ENCODE measurements at places on chromosomes 3 and 15. TPM values are rescaled to one million over a fixed set of nuclear protein-coding genes. Genes with fewer than 3 reads are reported as not detected.

GRCh38 chr3:155995525-155996370, 124.6 kb upstream of the KCNAB1 start:
- H3K27me3 ChIP-seq, result peaks cover 2% of the 10 kb centered on the region
- DNase-seq, result no peak
- H3K4me1 ChIP-seq, result no peaks in the 10 kb centered on the region
- no peaks in the 10 kb centered on the region for H3K36me3 ChIP-seq
- no peak overlapping the region for H3K4me3 ChIP-seq

- no peak overlapping the region for H3K4me3 ChIP-seq
- no peak overlapping the region for H3K27ac ChIP-seq
- peaks cover 5% of the 10 kb centered on the region for H3K27me3 ChIP-seq
- no peak for DNase-seq
- H3K36me3 ChIP-seq, result no peaks in the 10 kb centered on the region
Observed at GRCh38 chr15:71746719-71747118, 63.6 kb upstream of the NR2E3 start.

- H3K27me3 ChIP-seq, result no peaks in the 10 kb centered on the region
- H3K4me1 ChIP-seq, result peaks cover 3% of the 10 kb centered on the region
- no peak for DNase-seq
Observed at GRCh38 chr3:121855555-121855954, 20.5 kb downstream of the EAF2 start.

DNA sequence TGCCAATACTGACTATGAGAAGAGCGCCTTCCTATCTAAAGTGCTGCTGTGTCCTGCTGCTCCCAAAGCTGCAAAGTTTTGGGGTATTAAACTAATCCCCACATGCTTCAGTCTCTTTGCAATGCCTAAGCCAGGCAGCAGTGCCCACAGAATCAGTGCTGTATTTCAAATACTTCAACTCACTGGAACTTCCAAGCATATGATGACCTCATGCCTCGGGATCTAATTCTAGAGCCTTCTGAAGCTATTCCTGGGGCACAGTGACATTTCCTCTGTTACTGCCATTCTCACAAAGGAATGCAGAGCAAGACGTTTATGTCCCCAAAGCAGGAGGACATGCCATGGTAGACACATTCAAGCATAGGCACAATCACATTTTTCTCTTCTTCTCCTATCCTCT, 78.5 kb downstream of the CD200 start:
- no peak overlapping the region for H3K4me3 ChIP-seq
- H3K27me3 ChIP-seq, result peaks cover 6% of the 10 kb centered on the region
- DNase-seq, result no peak
- no peak overlapping the region for H3K27ac ChIP-seq
- H3K4me1 ChIP-seq, result peaks cover 29% of the 10 kb centered on the region

DNA sequence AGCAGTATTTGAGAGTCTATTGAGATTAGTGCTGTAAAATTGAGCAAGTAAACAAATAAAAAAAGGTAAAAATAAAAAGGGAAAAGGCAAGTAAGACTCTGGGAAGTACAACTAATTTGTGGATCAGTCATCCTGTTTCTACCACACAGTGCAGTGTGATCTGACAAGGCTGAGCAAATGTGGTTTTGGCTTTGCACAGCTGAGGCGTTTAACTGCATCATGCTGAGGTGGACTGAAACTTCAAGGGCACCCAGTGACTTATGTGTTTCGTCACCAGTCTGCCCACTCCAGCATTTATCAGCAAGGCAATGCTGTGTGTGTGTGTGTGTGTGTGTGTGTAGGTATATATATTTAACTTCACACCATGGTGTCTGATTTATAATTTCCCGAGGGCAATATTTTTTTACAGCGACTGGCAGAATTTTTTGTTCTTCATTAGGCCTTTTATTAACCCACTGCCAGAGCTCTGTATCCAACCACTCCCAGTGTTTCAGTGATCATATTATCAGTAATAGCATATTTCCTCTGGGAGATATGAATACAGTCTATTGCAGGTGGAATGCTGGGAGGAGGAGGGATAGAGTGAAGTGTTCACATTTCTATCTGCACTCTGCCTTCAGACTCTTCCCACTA, 131.5 kb upstream of the SATB1 start:
- no peak overlapping the region for H3K4me3 ChIP-seq
- H3K4me1 ChIP-seq, result peaks cover 60% of the 10 kb centered on the region
- DNase-seq, result peak; percentile 65
- H3K27ac ChIP-seq, result peak overlapping the region; percentile 98
- H3K36me3 ChIP-seq, result peaks cover 22% of the 10 kb centered on the region

The MAP1A gene
- 1.9 TPM for total RNA-seq

DNA sequence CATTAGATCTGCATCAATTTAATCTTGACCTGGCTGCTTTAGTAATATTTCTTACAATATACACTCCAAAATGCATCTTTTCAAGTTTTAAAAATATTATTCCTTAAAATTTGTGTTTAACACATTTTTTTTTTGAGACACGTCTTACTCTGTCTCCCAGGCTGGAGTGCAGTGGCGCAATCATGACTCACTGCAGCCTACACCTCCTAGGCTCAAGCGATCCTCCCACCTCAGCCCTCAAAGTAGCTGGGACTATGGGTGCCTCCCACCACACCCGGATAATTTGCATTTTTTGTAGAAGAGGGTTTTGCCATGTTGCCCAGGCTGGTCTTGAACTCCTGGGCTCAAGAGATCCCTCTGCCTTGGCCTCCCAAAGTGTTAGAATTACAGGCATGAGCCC, 73.6 kb downstream of the ETV5 start:
- H3K27me3 ChIP-seq, result peaks cover 15% of the 10 kb centered on the region
- H3K4me1 ChIP-seq, result no peaks in the 10 kb centered on the region
- no peak overlapping the region for H3K27ac ChIP-seq
- H3K36me3 ChIP-seq, result no peaks in the 10 kb centered on the region
- DNase-seq, result no peak
- no peak overlapping the region for H3K4me3 ChIP-seq

GRCh38 chr3:71260782-71261181, 322.7 kb downstream of the FOXP1 start:
- no peak overlapping the region for H3K4me3 ChIP-seq
- H3K27me3 ChIP-seq, result no peaks in the 10 kb centered on the region
- DNase-seq, result no peak
- H3K27ac ChIP-seq, result no peak overlapping the region
- H3K4me1 ChIP-seq, result peaks cover 44% of the 10 kb centered on the region

DNA sequence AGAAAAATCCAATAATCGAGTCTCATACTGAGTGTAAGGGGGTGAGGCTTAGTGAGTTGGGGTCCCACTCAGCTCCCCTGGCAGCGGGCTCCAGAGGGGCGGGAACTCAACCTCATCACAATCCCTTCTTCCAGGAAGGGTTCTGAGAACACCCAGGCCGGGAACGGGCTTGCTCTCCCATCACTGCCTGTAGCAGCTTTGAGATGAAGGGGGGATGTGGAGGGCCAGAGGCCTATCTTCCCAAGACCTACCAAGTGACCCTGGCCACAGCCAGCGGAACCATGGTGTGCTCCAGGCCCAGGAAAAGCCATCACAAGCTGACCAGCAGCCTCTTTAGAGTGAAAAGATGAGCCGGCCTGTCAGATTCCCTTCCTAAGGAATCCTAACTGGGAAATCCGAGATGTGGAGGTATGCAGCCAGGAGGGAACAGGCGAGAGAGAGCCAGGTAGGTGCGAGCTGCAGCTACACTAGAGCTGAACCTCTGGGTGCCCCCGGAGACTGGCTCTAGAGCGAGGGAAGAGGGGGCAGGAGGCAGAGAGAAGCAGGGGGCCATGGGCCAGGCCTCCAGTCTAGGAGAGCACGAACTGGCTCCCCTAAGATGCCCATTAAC, 18.5 kb downstream of the GRAMD2A start:
- H3K4me3 ChIP-seq, result no peak overlapping the region
- H3K27me3 ChIP-seq, result peaks cover 28% of the 10 kb centered on the region
- H3K27ac ChIP-seq, result no peak overlapping the region
- no peak for DNase-seq
- H3K36me3 ChIP-seq, result no peaks in the 10 kb centered on the region
- H3K4me1 ChIP-seq, result no peaks in the 10 kb centered on the region

GRCh38 chr3:31079689-31080088, 185.2 kb upstream of the GADL1 start:
- peaks cover 12% of the 10 kb centered on the region for H3K27me3 ChIP-seq
- H3K27ac ChIP-seq, result no peak overlapping the region
- H3K4me3 ChIP-seq, result no peak overlapping the region

The SH3GL3 gene
- not detected for total RNA-seq

The TRIP4 gene
- total RNA-seq, result 17.9 TPM

DNA sequence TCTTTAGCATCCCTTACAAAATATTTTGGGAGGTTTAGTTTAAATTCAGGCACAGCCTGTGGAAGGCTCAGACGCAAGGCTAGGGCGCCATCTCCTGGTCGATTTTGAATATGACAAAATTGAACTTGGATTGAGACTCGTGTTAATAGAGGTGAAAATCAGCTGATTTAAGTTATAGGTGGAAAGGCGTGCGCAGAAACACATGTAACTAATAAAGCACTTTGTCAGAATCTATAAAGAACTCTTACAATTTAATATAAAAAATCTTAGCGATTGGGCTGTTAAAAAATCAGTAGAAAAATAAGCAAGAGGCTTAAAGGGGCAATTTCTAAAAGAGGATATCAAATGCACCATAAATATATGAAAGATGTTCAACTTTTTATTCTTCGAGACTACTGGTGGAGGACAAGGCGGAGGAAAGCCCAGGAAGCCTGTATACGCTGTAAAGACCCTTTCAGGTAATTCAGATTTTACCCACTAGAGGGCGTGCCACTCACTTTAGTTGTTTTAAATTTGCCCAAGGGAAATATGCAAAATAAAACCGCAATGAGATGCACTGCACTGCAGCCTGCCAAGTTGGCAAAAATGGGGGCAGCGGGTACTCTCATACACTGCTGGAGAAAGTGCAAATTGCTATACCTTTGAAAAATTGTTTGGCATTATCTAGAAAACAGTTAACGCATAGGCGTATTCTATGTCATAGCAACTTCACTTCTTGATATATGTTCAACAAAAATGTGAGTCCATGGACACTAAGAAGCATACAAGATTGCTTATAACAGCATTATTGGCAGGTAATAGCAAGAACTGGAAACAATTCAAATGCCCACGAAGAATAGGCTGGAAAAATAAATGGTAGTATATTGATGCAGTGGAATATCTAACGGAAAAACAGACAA, 64.7 kb downstream of the SLC30A4 start:
- H3K4me3 ChIP-seq, result peak overlapping the region; percentile 79
- peak; percentile 66 for DNase-seq
- peaks cover 49% of the 10 kb centered on the region for H3K4me1 ChIP-seq
- peak overlapping the region; percentile 78 for H3K27ac ChIP-seq

DNA sequence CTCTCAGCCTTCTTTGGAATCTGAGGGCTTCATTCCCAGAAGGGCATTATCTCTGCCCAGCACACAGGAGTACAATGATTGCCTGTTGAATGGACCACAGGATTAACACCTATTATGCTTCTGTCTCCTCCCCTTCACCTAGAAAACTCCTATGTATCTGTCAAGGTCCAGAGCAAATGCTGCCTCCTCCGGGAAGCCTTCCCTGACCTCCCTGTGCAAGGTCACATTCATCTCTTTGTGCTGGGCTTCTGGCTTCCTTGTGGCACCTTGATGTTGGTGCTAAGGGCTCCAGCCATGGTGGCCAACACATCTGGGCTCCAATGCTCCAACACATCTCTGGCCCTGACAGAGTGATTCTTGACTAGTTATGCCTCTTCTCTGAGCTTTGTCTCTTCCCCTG, 49.9 kb upstream of the ATP2B2 start:
- H3K27me3 ChIP-seq, result peaks cover 14% of the 10 kb centered on the region
- no peak for DNase-seq
- no peak overlapping the region for H3K4me3 ChIP-seq
- peaks cover 28% of the 10 kb centered on the region for H3K4me1 ChIP-seq
- no peak overlapping the region for H3K27ac ChIP-seq
- no peaks in the 10 kb centered on the region for H3K36me3 ChIP-seq

GRCh38 chr3:143135150-143135549, 15.6 kb downstream of the CHST2 start:
- H3K36me3 ChIP-seq, result peaks cover 4% of the 10 kb centered on the region
- DNase-seq, result no peak
- no peaks in the 10 kb centered on the region for H3K27me3 ChIP-seq
- peaks cover 17% of the 10 kb centered on the region for H3K4me1 ChIP-seq
- H3K27ac ChIP-seq, result no peak overlapping the region
- H3K4me3 ChIP-seq, result no peak overlapping the region

The C3orf62 gene
- 7.8 TPM for total RNA-seq

DNA sequence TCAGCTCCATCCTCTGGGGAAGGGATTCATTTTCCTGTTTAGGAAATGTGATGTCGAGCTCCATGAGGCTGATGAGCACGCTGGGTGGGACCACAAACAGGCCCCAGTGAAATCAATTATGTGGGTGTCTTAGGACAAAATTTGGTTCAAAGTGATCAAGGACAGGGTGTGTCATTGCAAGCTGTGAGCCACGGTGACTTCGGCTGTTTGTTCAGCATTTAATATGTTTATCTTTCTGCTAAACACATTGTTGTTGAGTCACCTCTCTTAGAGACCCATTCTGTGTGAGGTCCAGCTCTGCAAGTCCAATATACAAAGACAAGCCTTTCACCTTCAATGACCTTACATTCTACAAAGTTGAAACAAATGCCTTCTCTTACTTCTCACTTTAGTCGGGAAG, 41.3 kb downstream of the SSR3 start:
- H3K4me3 ChIP-seq, result no peak overlapping the region
- H3K27ac ChIP-seq, result no peak overlapping the region
- DNase-seq, result no peak
- H3K4me1 ChIP-seq, result peaks cover 14% of the 10 kb centered on the region
- H3K27me3 ChIP-seq, result peaks cover 62% of the 10 kb centered on the region

- no peaks in the 10 kb centered on the region for H3K27me3 ChIP-seq
- H3K36me3 ChIP-seq, result peaks cover 80% of the 10 kb centered on the region
- no peak for DNase-seq
- no peak overlapping the region for H3K4me3 ChIP-seq
Observed at GRCh38 chr3:129268396-129268795, 10.3 kb upstream of the HMCES start.

DNA sequence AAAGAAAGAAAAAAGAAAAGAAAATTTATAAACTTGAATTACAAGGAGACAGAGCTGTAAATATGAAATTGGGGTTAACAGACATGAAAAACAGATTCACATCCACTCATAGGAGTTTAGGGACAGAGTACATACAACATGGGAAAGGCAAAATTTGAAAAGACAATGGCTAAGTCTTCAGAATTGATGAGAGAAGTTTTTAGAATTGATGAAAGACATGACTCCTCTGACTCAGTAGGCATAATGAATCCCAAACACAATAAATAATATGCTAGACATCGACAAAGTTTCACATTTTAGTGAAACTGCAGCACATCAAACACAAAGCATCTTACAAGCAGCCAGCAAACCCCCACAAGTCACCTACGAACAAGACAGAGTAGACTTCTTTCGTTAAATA, 84.4 kb upstream of the MELTF start:
- peaks cover 52% of the 10 kb centered on the region for H3K36me3 ChIP-seq
- no peaks in the 10 kb centered on the region for H3K27me3 ChIP-seq
- no peak overlapping the region for H3K4me3 ChIP-seq
- no peak for DNase-seq

DNA sequence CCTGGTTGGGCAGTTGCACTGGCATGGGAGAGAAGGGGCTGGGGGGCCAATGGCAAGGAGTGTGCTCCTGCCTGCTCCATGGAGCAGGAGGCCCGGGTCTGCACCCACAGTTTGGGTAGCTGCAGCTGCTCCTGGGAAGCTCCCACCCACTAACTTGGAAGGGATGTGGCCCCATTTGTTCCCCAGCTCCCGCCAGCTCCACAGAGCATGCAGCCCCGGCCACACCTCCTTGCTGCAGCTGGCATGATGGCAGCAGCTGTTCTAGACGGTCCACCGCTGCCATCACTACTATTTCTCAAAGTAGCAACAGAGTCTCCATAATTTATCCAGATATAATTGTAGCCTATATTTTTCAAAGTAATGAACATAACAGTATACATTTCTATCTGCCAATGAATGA, 65.8 kb downstream of the PIK3CB start:
- H3K27me3 ChIP-seq, result no peaks in the 10 kb centered on the region
- peaks cover 34% of the 10 kb centered on the region for H3K36me3 ChIP-seq
- H3K27ac ChIP-seq, result no peak overlapping the region
- no peak overlapping the region for H3K4me3 ChIP-seq
- no peak for DNase-seq

The GUCA1C gene
- not detected for total RNA-seq

The SERF2 gene
- 580 TPM for total RNA-seq
